Forelimb muscle (tissue), 1 donor: ENCODE measurements at places on chromosomes 1 and 21.

DNA sequence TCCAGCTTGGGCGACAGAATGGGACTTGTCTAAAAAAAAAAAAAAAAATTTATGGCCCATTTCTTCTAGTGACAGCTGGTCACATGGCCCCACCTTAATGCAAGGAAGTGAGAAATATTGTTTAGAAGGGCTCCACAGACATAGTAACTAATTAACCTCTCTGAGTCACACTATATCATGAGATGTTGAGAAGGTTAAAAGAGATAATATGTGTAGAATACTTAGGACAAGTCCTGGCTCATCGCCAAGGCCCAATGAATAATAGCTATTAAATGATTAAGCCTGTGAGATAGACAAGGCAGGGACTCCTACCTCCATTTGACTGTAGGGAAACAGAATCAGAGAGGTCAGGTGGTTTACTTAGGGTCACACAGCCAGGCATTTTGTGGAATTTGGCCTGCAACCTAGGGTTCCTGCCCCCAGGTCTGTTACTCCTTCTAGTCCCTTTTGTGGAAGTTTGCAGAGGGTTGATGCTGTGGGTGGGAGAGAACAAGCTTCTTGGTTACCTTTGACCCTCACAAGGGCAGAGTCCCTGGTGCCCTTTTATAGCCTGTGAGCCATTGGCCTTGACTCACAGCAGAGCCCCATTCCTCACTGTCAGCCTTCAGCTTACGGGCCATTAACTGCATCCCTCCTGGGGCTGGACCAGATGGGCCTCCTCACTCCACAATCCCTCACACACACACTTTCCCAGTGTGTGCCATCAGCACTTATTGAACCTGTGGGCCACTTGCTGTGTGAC lies 48.5 kb downstream of the OPRD1 start:
- DNase-seq: no peak

DNA sequence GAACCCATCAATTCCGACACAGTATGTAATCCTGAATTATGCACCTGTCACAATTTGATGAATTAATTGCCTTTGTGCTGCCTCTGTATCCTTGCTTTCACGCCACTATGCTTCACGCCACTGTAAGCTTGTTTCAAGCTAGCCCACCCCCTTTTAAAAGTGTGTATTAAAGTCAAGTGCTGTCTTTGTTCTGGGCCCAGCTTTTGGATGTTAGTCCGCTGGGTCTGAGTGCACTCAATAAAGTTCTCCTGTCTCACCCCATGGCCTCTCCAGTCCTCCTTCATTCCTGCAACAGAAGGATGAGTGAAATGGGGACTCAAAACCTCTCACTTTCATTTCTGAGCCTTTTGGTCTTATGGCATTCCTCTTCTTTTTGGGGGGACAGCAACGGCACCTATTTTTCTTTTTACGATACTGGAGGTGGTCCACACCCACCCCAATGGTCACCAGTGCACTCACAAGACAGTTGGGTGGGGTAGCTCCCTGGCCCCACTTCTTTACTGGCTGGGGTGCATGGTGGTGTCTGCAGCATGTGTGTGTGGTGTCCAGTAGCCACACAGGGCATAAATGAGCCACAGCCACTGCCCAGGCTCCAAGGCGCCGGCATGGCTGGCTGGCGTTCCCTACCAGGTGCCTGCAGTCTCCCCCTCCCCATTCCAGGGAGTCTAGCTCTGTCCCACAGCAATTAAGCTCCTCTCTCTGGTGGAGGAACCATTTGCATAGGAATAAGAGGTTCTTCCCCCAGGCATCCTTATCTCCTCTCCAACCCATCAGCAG lies 1.8 kb downstream of the THEM4 start:
- DNase-seq: no peak

DNA sequence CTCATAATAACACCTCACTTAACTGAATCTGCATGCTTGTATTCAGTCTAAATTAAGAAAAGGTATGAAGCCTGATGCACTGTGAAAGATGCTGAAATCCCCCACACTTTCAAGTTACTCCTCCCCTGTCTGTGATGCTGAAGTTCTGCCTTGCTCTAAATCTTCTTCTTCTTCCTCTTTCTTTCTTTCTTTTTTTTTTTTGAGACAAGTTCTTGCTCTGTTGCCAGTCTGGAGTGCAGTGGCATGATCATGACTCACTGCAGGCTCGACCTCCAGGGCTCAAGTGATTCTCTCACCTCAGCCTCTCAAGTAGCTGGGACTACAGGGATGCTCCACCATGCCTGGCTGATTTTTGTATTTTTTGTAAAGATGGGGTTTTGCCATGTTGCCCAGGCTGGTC lies 231.0 kb upstream of the B3GALT2 start:
- no peak for DNase-seq

GRCh38 chr1:79982211-79982610 lies 975.7 kb upstream of the ADGRL4 start:
- peak; percentile 74 for DNase-seq

DNA sequence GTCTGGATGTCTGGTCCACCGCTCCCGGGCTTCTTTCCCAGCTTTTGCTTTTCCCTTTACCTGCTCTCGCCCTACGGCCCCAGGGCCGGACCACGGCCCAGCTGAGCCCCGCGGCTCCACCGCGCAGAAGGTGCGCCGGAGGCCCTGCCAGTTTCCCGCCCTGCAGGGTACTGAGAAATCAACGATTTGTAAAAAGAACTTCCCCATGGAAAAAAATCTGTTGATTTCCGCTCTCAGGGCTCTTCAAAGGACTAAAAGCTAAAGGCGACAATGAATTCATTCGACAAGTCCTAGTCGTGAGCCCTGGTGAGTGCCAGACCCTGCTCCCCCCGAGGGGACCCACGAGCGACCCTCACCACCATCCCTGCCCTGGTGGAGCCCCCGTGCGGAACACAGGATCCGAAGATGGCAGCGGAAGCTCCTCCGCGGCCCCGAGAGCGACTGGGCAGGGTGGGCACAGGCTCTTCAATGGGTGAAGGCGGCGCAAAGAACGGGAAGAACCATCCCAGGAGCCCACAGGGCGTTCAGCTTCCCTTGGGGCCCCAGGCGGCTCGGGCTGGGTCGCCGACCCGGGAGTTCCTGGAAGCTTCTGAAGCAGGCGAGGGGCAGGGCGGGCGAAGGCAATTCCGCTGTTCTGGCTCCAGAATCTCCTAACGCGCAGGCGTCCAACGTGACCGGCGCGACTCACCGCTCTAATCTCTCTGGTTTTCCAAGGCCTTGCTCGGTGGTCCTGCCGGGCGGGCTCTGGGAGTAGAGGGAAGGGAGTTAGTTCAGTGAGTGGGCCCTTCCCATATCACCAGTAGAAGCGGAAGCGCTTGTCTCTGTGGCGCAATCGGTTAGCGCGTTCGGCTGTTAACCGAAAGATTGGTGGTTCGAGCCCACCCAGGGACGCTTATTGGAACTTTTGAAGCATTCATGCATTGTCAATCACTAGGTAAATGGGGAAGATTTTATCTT lies 6.6 kb upstream of the RNU1-2 start:
- DNase-seq: no peak

DNA sequence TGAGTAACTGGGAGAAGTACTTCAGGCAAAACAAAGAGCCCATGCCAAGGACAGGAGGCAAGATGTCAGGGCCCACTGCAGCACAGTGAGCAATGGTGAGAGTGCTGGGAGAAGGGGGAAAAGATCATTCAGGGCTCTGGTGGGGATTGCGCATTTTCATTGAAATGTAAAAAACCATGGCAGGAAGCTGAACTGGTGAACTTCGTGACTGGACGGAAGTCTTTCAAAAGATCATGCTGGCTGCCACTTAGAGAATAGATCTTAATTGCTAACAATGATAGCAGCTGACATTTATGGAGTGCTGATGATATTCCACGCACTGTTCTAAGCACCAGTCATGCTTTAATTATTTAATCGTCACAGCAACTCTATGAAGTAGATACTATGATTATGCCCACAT lies 107.0 kb downstream of the TGFBR3 start:
- no peak for DNase-seq

- DNase-seq: no peak
These were observed 142.6 kb downstream of the DENND1B start for GRCh38 chr1:197632651-197633050.

DNA sequence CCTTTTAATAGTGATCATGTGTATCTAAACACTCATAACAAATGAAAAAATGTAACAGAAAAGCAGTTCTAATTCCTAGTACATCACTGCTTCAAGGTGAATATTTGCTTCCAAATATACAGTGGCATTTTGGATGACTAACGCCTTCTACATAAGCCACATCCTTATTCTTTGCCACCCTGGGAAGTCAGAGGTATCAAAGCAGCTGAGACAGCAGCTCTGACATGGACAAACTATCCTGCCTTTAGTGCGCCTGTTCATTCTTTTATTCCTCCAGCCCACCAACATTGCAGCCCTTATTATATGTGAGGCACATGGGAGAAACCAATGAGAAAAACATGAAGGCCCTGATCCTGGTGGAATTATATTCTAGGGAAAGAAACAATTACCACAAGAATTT lies 183.0 kb downstream of the APP start:
- no peak for DNase-seq

DNA sequence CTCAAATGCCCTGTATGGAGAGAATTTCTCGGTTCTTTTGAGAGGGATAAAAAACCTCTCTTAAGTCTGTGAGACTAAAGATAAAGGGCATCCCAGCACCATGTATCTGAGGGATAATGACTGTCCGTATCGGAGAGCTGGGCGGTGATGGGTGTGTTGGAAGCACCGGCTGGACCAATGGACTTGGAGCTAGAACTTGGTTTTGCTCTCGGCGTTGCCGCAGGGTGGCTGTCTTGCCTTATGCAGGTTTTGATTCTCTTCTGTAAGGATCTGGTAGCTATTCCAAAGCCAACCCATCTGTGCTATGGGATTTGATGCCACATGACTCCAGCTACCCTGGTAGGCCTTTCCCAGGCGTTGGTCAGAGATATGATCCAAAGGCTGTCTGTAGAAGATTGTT lies 348.8 kb downstream of the KIF26B start:
- DNase-seq: no peak

DNA sequence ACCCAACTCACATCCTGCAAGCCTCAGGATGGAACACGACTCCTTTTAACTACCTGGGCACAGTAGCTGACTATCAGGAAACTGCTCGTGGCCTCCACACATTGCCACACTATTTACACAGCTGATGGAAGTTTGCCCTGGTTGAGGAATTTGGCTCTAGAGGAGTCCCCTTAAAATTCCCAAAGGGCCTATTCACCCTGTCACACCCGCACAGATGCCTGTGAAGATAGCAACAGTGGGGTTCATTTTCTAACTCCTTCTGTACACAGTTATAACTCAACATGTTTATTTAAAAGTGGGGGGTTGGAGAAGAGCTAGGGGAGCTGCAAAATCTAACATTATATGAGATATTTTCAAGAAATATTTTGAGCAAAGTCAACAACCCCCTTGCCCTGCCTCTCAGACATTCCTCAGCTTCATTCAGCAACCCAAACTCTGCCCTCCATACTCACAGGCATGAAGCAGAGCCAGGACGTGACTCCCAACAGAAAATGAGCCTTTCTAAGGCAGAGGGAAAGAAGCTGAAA lies 35.8 kb upstream of the CCN1 start:
- no peak for DNase-seq

- peak; percentile 2 for DNase-seq
These were observed 195.0 kb upstream of the OLFM3 start for GRCh38 chr1:102191723-102192122.

GRCh38 chr1:171646249-171646560 lies 6.3 kb downstream of the MYOC start:
- DNase-seq: no peak

- DNase-seq: no peak
These were observed 407.6 kb upstream of the VAMP3 start for GRCh38 chr1:7363450-7363849.

DNA sequence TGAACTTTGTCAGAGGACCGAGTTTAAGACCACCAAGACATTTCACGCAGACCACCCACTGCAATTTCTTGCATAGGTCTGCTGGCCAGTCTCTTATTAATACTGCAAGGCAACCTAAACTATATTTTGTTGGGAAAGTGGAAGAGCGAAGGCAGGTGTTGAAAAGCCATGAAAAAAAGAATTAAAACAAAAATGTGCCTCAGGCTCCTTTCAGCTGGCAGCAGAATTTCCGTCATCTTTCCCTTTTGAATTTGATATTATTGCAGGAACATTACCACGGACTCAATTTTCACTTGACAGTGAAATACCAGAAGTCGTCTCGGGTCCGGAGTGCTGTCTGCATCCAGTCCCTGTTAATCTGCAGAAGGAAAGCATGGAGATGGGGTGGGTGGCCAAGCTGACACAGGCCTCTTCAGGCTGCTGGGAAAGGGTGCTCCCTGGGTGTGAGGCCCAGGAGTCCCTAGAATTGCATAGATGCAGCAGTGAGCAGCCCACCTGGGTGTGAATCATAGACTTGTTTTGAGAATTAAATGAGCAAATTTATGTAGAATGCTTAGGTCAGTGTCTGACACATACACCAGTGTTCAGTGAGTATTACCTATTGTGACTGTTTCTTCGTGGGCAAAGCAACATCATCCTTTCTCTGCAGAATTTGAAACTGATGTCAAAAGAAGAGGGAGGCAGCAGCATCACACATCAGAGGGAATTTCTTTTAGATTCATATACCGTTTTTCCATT lies 150.7 kb downstream of the PBX1 start:
- no peak for DNase-seq

- no peak for DNase-seq
These were observed 374.9 kb upstream of the BRINP3 start for GRCh38 chr1:190852611-190853010.

- peak; percentile 57 for DNase-seq
These were observed 41.7 kb downstream of the PTGFRN start for GRCh38 chr1:116951200-116951935.

GRCh38 chr1:60413091-60413490 lies 339.5 kb upstream of the C1orf87 start:
- DNase-seq: no peak

- no peak for DNase-seq
These were observed 67.6 kb upstream of the HMCN1 start for GRCh38 chr1:185666582-185666981.

- no peak for DNase-seq
These were observed 1.9 kb upstream of the C4BPA start for GRCh38 chr1:207102146-207102545.

DNA sequence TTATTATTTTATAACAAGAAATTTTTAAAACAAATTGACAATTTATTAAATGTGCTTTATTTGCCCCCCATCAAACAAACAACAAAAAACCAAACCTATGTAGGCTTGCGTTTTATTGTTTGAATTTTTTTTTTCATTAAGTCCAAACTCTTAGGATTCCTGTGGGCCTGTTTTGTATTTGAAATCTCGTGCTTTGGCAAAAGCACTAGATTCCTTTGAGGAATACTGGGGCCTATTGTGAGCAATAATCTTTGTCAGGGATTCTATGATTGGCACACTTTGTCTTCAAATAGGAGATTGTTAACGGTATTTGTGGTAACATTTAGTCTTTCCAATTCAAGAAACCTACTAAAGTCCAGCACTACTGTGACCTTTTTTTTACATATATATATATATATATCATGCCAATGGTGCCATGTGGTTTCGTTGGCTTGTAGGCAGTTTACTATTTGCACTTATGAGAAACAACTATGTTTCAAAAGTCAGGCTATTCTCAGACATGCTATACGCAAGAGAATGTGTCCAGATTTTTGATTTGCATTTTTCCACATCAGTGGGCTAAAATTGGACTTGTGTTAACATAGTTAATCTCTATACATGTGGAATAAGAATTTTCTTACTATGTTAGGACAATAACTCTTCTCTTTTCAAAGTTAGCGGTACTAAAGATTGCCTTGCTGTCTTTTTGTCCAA lies 70.4 kb upstream of the GREM2 start:
- DNase-seq: no peak

- no peak for DNase-seq
These were observed 94.8 kb upstream of the KIAA0040 start for GRCh38 chr1:175287377-175287776.

- DNase-seq: no peak
These were observed 15.2 kb downstream of the H6PD start for GRCh38 chr1:9249534-9250410.

- peak; percentile 55 for DNase-seq
These were observed 13.7 kb downstream of the KIAA1614 start for GRCh38 chr1:180926164-180926981.
